Fibroblast of villous mesenchyme (primary cell): ENCODE measurements at places on chromosomes 5 and 9. TPM values are rescaled to one million over a fixed set of nuclear protein-coding genes. Genes with fewer than 3 reads are reported as not detected.
A peak's percentile ranks its signal among the peaks of the same experiment; 100 is the strongest.

- peak; percentile 94 for DNase-seq
Measured at GRCh38 chr5:150155258-150156026, at the start of gene PDGFRB. TSS of gene PDGFRB (minus strand) at chr5:150155845. CDS start at chr5:150137047, 18,798 bp downstream.

DNA sequence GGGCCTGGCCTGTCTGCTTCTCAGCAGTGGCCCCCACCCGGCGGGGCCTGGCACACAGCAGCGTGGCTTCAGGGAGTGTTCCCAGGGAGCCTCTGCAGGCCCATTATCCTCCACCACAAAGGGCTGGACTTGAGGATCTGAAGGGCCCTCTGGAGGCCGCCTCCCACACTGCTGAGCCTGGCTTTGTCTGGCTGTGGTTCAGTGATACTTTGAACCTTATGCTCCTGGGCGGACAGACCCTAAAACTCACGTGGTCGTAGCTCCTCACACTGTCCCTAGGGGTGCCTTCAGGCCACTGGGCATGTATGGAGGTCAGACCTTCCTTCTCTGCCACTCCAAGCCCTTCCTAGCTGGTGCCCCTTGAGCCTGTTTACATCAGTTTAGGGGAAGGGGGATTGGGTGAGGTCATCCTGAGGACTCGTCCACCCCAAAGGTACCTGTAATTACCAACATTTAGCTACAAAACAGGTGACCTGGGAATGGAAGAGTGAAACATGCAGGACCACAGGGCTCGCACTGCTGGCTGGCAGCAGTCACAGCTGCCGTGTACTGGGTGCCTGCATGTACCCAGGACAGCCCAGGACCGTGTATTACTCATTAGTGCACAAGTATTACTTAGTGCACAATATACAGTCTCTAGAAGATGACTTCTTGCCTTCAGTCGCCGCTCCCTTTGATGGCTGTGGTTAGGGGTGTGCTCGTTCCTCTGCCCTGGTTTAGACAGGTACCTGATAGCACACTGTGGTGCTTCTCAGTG is 8.5 kb downstream of the GRHPR start:
- no peak for DNase-seq

GRCh38 chr9:14768405-14769229 is 46.1 kb upstream of the CER1 start:
- peak; percentile 56 for DNase-seq

Gene PITX1
- 19.9 and 66.7 TPM in 2 replicates for total RNA-seq

DNA sequence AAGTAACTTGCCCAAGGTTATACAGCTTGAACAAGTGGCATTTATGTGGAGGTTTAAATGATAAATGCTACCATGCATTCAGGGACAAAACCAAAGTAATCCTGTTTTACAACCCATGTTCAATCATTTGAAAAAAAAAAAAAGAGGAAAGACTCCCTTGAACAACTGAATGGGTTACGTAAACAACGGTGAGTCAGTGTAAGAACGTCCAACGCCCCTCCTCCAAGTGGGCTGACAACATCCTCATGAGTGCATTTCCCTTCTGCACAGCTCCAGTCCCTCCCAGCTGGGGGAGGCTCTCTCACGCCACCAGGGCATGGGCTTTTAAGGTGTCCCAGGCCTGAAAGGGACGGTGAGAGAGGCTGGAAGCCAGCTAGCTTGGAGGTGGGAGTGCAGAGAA is 90.0 kb downstream of the PRRT1B start:
- DNase-seq = peak; percentile 98

GRCh38 chr9:19239955-19240354 is 9.5 kb downstream of the DENND4C start:
- DNase-seq = peak; percentile 55

GRCh38 chr5:108472237-108472636 is 90.3 kb upstream of the FBXL17 start:
- DNase-seq = no peak

GRCh38 chr9:34651876-34652601 is at the start of gene IL11RA:
TSS of gene IL11RA (plus strand) at chr9:34652185. CDS start at chr9:34655218, 3,033 bp downstream.
- peak; percentile 88 for DNase-seq

Gene IZUMO3
- total RNA-seq = not detected in 2 replicates

Gene IFNB1
- total RNA-seq = not detected in 2 replicates

GRCh38 chr5:95398989-95399388 is 7.8 kb downstream of the FAM81B start:
- DNase-seq = no peak

- no peak for DNase-seq
Measured at GRCh38 chr9:126916909-126917308, 2.3 kb downstream of the RALGPS1 start.

GRCh38 chr9:3241290-3241689 is 284.5 kb downstream of the RFX3 start:
- DNase-seq = peak; percentile 19

Gene STOM
- 118 and 168 TPM in 2 replicates for total RNA-seq

DNA sequence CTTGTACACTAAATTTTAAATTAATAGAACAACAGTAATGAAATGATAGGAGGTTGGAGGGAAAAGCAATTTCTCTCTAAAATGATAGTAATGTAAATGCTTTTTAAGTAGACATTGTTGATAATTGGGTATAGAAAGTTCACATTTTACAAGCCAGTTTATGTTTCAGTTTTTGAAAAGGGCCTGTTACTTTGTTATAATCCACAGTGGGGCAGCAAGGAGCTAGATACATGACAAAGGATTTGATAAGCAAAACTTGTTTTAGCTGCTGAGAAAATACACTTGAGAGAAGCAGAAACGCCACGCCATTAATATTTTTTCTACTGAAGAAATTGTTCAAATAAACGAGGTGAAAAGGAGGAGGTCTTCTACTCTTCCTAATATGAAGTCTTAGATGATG is 30.2 kb downstream of the SREK1 start:
- DNase-seq = peak; percentile 42

GRCh38 chr9:116705531-116705930 is 18.4 kb downstream of the TRIM32 start:
- peak; percentile 72 for DNase-seq

GRCh38 chr5:86885011-86885410 is 267.3 kb downstream of the COX7C start:
- DNase-seq = no peak

Gene FOXD4L5
- under 0.01 TPM in 1 of 2 replicates, not detected in the other for total RNA-seq

GRCh38 chr5:60232036-60232795 is 338.7 kb upstream of the PDE4D start:
- no peak for DNase-seq

DNA sequence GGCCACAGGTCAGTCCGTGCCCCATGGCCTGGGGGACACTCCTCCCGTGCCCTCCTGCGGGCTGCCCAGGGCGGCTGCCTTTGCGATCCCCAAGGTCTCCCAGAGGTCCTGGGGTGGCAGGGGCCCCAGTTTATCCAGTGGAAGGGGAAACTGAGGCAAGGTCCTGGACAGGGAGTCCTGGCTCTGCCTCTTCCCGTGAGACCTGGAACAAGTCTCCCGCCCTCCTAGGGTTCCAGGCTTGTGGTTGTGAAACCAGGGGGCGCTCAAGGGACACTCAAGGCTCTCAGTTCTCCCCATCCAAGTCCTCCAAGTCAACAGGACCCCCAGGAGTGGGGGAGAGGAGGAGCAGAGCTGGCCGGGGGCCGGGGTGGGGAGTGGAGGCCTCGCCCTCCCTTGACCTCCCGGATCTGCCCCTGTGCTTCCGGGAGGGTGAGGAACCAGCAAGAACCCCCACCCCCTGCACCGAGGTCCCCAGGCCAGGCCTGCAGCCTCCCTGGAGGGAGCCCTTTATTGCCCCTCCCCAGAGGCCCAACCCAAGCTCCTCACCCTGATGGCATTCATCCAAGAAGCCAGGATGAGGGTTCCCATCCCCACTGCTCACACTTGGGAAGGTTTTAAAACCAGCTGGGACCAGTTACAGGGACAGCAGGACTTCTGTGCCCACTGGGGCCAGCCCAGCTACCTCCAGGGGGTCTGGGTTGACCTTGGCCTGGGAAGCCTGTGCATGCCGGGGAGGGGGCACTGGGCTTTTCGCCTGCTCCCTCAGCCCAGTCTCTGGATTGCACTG is 24.7 kb upstream of the TMEM250 start:
- peak; percentile 36 for DNase-seq

Gene ROPN1L
- 0.32 and 0.43 TPM in 2 replicates for total RNA-seq

Gene SLC6A18
- total RNA-seq = not detected in 2 replicates

- DNase-seq = no peak
Measured at GRCh38 chr5:73346878-73347408, 101.6 kb downstream of the FOXD1 start.

Gene UBE2QL1
- not detected in 2 replicates for total RNA-seq

DNA sequence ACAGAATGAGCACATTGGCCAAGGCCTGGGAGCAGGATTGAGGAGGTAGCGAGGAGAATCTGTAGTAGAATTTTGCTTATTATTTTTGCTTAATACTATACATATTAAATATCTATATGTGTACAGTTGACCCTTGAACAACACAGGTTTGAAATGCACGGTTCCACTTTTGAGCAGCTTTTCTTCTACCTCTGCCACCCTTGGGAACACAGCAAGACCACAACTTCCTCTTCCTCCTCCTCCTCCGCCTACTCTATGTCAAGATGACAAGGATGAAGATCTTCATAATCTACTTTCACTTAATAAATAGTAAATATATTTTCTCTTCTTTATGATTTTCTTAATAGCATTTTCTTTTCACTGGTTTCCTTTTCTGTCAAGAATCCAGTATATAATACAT is 541.4 kb downstream of the KCTD16 start:
- DNase-seq = no peak

Gene CCDC112
- 5.2 and 6.4 TPM in 2 replicates for total RNA-seq

Gene GHR
- total RNA-seq = 0.97 and 2.2 TPM in 2 replicates

Gene PCDHA12
- under 0.01 TPM in 2 replicates for total RNA-seq

DNA sequence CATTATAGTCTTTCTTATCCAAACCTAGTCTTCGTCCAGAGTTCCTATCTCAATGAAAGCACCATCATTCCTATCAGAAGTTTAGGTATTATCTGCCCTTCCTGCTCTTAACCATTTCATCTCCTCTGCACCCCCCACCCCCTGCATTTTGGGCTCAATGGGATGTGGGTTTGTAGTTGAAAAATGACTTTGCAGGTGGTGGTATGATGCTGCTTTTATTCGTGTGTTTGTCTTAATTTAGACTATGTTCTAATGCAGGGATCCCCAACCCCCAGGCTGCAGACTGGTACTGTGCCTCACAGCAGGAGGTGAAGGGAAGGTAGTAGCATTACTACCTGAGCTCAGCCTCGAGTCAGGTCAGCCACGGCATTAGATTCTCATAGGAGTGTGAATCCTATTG is 49.4 kb upstream of the ZNF608 start:
- DNase-seq = no peak

- DNase-seq = no peak
Measured at GRCh38 chr5:33549982-33550567, 109.3 kb downstream of the TARS1 start.

Gene SPINK5
- total RNA-seq = under 0.01 TPM in 1 of 2 replicates, not detected in the other
